Cardiac muscle cell (in vitro differentiated cells and primary cell): ENCODE measurements at places on chromosomes 4 and X.

GRCh38 chrX:39318506-39319343 is 517.5 kb downstream of the MID1IP1 start:
- DNase-seq: no peak

DNA sequence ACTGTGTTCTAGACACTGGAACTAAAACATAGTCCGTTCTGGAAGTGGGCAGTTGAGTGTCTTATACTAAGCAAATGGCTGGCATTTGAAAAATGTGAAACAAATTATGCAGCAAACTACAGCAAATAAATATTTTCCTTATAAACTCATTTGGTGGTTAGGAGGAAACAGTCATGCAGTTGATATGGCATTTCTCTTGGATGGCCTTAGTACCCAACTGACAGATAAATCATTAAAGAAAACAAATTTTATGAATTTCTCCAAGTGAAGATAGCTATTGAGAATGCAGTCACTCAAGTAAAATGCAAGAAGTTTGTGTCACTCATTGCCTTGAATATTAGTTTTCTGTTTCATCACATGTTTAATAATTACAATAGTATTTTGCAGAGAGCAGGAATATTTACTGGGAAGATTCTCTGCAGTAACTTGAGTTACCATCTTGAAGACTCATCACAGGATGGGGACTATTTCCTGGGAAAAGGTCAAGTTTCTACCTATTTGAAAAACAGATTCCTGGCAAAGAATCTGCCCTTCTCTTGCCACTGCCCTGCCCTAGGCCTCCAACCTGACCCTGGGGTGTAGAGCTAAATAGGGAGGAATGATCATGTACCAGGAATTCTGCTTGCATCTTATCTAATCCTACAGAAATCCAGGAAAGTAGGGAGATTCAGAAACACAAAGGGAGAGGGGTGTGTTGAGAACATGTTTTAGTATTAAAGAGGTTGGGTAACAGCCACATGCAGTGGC is 105.9 kb downstream of the SH3RF1 start:
- no peak for DNase-seq

GRCh38 chr4:173669460-173670179 is 139.6 kb upstream of the HAND2 start:
- DNase-seq: peak; percentile 50

DNA sequence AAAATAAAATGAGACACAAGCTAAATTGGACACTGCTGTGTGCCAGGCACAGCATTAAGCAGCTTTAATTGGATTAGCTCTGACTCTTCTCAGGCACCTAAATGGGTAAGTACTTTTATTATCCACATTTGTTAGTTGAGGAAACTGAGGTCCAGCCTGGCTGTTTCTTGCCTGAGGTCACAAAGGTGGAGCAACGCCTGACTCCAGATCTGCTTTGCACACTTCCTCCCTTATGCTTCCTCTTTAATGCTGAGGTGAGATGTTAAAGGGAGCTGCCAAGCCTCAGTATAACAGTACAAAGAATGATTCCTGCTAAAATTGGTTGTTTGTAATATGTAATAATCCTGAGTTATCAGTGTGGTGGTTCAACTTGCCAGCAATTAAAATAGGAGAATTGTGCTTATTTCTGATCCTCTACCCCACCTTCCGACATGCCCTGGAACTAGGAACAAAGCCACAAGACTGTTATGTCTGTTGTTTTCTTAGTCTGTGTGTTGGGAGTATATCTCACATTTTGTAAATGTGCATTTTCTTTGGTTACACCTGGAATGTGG is 74.4 kb downstream of the AFF1 start:
- no peak for DNase-seq

- peak; percentile 67 for DNase-seq
Measured at GRCh38 chrX:40922307-40922706, 162.9 kb upstream of the USP9X start.

DNA sequence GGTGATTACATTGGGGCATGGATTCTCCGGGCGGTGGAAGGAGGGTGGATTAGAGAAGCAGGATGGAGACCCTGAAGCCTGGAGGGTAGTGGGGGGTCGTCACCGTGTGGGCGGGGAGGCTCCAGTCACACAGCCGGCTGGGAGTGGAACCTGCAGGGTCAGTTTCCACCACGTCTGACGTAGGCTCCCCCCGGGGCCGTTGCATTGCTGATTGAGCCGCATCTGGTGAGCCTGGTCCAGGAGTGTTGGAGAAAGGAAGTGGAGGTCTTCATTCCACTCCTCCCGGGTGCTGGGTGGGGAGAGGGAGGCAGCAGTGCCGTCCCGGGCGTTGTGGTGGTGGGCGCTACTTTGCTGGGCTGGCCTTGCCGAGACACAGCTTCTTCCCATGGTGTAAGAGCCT is 28.1 kb downstream of the TBC1D14 start:
- no peak for DNase-seq

GRCh38 chrX:15576019-15576418 is 24.7 kb downstream of the ACE2 start:
- DNase-seq: no peak

- DNase-seq: no peak
Measured at GRCh38 chr4:101993002-101993841, 202.7 kb downstream of the BANK1 start.

DNA sequence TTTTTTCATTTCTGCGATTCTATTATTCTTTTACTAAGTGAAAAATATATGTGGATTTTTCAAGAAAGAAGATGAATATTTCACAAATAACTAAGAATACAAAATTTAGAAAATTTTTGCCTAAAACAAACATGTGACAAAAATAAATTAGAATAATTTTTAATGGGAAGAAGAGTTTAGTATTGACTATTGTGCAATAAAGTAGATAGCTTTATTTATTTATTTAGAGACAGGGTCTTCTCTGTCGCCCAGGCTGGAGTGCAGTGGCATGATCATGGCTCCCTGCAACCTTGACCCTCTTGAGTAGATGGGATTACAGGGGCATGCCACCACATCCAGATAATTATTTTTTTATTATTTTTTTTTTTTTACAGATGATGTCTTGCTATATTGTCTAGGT is 95.3 kb upstream of the PAQR3 start:
- no peak for DNase-seq

GRCh38 chrX:71111141-71111843 is at the start of gene IL2RG:
Gene IL2RG, minus strand, starts transcription at chrX:71111577. Its CDS starts 38 bp downstream, at chrX:71111539.
- no peak for DNase-seq

GRCh38 chr4:8577046-8577445 is 3.1 kb upstream of the GPR78 start:
- no peak for DNase-seq

DNA sequence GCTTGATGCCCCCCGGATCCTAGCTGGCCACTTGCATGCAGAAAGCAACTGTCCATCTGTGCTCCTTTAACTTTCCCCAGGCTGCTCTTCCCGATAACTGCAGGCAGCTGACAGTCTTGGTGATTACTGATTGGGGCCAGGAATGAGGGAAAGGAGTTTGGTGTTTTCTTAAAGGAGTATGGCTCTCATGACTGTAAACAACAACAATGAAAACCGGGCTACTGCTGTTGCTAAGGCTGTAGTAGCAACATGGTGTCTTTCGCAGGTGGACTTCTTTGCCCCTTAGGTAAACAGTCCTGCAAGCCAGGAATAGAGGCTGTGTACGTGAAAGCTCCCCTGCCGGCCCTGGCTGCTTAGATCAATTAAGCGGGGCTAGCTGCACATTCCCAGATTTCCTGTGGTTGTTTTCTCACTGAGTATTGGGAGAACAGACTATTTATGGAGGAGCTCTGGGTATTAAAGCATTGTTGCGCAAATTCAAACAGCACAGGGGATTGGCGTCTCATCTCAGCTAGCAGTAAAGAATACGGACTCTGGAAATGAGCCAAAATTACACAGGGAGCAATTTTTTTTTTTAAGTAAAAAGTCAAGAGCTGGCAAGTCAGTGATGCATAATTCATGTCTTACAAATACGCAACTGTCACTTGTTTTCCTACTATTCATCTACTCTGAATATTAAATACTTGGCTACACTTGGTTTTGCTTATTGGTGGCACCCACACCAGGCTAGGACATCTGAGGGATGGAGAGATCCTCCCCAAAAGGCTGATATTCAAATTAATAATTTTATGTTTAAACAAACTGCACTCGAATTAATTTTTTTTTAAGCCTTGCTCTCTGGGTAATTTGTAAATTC is 61.6 kb upstream of the NAP1L5 start:
- DNase-seq: peak; percentile 26

DNA sequence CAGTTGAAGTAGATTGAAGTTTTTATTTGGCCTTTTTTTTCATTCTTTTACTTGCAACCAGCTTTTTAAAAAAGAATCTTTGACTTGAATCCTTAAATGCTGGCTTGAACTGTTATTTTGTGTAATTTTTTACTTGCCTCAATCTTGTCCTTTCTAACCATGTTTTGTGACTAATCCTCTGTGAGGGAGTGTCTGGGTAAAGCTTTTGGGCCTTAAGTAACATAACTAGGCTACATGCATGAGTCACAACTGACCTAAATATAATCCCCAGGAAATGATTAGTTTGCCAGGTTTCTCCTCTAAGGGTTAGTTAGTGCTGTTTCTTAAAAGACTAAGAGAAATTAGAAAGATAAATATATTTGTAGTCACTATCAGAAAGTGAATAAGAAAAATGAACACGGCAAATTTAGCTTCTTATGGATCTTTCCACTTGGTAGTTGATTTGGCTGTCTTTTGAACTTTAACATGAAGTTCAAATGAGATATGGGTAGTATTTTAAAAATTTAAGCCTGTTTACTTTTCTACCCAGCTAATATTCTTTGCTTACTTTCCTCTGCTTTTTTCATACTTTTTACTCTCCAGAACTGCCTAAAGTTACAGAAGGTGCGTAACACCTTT is 13.0 kb downstream of the EXOC1 start:
- DNase-seq: no peak

- DNase-seq: no peak
Measured at GRCh38 chr4:22739968-22740367, 47.2 kb downstream of the GBA3 start.

DNA sequence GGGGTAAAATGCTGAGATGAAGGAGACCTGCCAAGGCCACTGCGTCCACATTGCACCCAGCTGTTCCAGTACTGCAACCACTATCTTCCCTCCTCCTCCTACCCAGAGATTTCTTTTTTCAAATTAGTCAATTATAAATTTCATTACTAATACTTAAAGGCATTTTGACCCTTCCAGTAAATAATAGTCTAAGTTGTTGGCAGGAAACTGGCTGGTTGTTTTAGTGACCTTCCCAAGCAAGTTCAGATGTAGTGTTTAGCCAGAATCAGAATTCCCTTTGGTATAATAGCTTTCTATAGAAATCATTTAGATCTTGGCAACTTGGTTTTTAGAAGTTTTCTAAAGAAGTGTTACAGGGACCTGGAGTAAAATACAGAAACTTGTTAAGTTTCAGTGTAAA is 66.0 kb downstream of the AASDH start:
- DNase-seq: no peak

GRCh38 chr4:2931512-2932301 is 31.5 kb downstream of the NOP14 start:
- no peak for DNase-seq

GRCh38 chr4:130736436-130737185 is 1640.7 kb downstream of the C4orf33 start:
- DNase-seq: no peak

GRCh38 chr4:98932539-98932938 is 3.6 kb upstream of the EIF4E start:
- no peak for DNase-seq

DNA sequence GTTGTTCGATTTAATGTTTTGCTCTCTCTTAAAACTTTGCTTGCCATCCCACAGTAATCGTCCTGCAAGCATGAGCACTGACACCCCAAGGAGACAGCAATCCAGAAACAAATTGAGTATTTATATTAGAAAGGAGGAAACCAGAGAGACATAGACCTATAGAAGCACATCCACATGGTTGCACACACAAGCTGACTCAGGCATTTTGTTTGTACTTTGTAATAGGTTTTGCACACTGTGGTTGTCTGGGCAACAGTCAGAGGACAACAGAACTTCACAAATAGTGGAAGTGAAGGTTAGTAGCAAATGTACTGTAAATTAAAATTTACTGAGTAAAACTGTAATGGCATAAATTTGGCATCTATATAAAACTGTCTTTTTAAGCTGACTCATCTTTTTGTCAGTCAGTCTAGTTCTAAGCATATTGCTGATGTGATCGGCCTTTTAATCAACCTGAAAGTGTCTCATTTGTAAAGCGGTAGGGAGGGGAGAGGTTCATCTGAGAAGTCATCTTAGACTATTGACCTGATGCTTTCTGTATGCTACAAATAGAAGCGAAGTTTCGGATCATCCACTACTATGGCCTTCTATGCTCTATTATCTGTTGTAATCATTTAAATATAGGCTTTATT is 1624.7 kb downstream of the ARAP2 start:
- DNase-seq: no peak
